ENCODE measurements at places on chromosomes 12 and 14.

GRCh38 chr12:12681061-12681765 is 14.8 kb downstream of the GPR19 start:
- DNase-seq = no peak

GRCh38 chr12:114628199-114628598 is 55.8 kb downstream of the TBX3 start:
- no peak for DNase-seq

- DNase-seq = no peak
Observed at GRCh38 chr12:92899386-92900001, 29.6 kb downstream of the EEA1 start.

GRCh38 chr14:53814392-53814791 is 142.2 kb downstream of the BMP4 start:
- DNase-seq = no peak

DNA sequence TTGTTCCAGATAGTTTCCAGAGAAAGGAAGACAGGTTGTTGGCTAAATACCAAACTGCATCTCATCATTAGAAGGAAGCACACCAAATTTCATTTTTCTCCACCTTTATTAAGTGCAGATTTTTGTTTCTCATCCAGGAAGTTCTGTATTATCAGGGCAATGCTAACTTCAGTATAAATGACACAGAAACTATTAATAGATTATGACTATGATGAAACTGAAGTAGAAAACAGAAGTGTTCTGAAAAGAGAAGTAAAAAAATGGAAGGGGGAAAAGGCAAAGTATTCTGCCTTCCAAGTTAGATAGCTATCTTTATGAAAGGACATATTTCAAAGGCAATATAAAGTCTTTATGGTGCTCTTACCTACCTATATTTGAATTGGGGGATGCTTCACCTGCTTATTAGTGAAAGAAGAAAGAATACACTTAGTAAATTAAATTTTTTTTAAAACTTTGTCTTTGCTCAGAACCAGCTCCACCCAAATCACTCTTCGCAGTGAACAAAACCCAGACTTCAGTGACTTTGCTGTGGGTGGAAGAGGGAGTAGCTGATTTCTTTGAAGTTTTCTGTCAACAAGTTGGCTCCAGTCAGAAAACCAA is 223.9 kb downstream of the PTPRO start:
- DNase-seq = no peak

GRCh38 chr14:88468406-88468805 is 82.9 kb downstream of the SPATA7 start:
- DNase-seq = no peak

GRCh38 chr12:39966256-39966655 is 139.6 kb downstream of the SLC2A13 start:
- DNase-seq = no peak

DNA sequence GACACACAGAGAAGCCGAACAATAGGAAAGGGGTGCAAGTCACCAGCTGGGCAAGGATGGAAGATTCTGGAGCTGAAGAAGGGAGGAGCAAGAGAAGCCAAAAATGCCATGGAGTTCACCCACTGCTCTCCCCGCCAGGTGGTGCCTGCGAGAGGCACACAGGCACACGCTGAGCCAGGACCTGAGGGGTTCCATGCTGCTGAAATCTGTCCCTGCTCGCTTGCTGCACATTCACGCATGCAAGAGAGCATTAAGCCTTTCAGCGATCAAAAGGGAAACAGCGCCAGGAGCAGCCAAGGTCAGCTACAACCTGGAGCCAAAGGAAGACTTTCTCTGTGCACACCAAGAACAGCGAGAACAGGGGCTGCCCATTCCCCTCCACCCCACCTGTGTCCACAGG is 104.1 kb downstream of the ANO2 start:
- DNase-seq = no peak

- no peak for DNase-seq
Observed at GRCh38 chr12:117671734-117672133, 297.1 kb downstream of the KSR2 start.

DNA sequence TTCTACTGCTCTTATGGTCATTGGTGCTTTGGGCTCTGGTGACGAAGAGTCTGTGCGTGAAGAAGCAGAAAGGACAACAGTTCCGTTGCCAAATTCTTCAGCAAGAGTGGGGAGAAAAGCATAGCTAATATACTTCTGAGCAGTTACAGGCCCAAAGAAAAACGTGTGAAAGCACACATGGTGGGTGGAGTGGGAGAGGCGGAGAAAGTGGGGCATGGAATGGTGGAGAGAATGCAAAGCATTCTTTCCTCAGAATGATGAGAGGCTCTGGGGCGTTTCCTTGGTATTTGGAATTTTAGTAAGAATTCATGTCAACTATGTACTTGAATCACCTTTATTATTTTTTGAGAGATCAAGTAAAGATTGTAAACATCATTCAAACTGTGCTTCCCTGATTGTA is 396.1 kb downstream of the NAV3 start:
- DNase-seq = no peak

- no peak for DNase-seq
Observed at GRCh38 chr12:26773313-26774104, 59.5 kb downstream of the ITPR2 start.

DNA sequence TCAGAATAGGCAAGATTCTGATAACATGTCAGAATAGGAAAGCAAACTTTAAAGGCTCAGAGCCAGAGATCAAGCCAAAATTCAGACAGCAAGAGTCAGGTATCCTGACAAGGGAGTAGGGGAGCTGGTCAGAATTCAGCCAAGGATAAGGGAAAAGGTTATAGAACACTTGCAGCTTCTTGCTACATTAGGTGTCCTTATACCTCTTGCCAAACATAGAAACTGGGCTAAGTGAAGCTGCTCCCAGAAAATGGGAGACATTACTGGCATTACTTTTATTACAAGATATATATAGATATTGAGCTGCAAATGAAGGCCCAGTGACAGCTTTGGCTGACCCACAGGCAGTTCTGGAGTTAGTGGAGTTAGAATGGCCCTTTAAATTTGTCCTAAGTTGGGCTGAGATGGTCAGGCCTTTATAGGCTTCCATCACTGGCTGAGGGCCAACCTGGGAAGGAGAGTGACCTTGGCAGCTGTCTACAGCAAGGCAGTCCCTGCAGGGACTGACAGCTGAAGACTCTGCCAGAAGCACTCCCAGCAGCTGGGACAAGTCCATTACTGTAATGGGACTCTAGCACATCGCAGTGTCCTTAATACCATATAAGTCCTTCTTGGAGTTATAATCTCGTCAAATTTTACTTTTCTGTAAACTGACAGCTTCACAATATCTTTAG is 83.0 kb downstream of the LRRC9 start:
- no peak for DNase-seq

DNA sequence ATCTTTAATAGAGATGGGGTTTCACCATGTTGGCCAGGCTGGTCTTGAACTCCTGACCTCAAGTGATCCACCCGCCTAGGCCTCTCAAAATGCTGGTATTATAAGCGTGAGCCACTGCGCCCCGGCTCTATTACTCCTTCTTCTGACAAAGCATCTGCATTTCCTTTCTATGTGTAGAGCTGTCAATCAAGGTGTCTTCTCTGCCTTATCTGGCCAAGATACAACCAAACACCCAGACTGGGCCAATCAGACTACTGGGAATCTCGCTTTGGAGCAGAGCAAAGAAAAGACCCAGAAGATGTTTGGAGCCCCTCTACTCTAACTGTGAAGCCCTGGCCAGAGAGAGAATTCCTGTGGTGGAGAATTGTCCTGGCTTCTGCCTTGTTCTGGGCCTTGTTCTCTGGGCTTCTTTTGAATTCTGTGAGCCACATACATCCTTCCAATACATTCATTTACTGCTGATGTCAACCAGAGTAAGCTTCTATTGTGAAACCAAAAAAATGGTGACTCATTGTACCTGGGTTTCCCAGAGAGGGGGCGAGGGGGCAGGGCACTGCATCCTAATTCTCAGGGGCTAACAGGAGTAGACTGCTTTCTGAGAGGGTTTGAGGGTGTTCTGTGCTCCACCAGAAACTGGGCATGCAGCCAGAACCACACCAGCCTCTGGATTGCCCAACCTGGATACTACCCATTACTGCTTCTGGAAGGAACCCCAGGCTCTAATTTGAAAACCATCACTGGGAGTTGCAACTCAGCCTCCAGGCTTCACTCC is 18.8 kb upstream of the FLVCR2 start:
- peak; percentile 28 for DNase-seq

DNA sequence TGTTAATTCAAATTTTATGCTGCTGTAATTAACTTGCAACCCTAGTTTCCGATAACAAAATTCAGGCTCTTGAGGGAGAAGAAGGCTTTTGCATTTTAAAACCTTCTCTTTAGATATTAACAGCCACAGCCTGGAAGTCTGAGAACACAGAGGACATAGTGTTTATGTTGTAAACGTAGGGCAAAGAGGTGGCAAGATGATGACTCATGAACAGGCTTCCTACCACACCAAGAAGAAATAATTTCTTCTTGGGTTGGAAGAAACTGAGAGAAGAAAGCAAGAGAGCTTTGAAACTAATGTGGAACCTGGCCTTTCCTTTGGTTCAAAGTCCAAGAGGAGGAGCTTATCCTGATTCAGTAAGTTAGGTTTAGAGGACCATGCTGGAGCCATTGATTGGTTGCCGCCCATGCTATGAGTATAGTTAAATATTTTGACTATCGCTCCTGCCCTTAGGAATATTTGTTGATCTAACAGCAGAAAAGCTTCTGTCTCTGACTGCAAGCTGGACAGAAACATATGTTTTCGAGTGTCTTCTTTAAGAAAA is 31.8 kb downstream of the CCDC198 start:
- DNase-seq = no peak
